ENCODE measurements at places on chromosomes 3 and 15.

GRCh38 chr3:69032737-69033136 lies 19.3 kb upstream of the EOGT start:
- no peak for DNase-seq

DNA sequence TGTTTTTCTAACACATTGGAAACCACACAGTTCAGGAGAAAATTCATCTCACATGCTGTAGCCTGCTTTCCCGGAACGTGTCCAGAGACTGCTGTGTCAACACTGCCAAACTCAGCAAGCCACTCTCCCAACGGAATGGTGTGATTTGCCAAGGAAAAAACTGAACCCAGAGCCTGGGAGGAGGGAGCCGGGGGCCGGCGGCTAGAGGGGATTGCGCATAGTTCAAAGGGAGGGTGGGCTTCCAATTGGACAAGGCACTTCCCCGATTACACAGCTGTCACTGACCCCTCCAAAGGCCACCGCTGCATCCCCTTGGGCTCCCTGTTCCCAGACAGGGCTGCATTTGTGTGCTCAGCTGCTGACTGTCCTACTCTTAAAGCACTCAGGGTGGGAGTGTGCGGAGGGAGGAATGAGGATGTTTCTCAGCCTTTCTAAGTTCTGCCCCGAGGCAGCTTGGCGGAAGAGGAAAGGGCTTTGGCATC lies 256.2 kb downstream of the ZNF621 start:
- DNase-seq: no peak

- DNase-seq: no peak
Observed at GRCh38 chr15:77004189-77004588, 9.3 kb downstream of the PSTPIP1 start.

DNA sequence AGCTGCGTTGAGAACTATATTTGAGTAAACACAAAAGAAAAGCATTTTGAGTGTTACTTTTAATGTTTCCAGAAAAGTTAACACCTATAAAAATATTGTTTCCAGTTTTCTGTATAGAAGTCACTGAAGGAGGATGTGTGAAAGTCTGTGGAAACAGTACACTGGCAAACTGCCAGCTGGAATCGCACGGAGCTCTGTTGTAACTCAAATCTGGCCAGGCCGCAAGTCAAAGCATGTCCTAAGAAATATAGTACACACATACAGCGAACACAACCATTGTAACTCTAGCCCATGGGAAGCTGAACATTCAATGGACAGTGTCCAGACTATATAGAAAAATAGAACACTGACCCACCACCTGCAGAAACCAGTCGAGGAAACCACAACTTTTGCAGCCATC lies 657.2 kb downstream of the FHIT start:
- no peak for DNase-seq

DNA sequence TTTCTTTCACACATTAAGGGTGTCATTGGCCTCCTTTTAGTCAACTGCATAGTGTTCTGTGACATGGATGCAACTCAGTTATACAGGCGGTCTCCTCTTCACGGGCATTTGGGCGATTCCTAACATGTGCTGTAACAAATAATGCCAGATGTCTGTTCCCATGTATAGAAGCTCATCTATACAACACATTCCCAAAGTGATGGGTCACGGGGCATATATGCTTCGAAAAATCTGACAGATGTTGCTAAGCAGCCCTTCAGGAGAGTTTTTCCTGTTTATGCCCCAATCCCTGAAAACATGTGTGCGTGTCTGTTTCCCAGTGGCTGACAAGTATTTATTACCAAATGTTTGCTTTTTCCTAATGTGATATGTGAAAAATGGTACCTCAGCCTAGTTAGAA lies 25.8 kb downstream of the LRRK1 start:
- DNase-seq: no peak

DNA sequence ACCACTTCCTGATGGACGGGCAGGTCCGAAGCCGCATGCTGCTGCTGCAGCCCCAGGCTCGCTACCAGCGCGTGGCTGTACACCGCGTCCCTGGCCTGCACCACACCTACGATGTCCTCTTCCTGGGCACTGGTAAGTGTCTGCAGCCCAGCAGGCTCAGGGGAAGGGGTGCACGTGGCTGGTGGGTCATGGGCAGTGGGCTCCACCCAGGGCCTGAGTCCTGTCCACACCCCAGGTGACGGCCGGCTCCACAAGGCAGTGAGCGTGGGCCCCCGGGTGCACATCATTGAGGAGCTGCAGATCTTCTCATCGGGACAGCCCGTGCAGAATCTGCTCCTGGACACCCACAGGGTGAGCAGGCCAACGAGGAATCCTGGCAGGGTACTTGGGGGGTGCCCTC lies 8.7 kb downstream of the CIB1 start:
- no peak for DNase-seq

- no peak for DNase-seq
Observed at GRCh38 chr15:93829115-93829870, 402.1 kb upstream of the MCTP2 start.

GRCh38 chr3:62771331-62772072 lies 103.7 kb downstream of the CADPS start:
- no peak for DNase-seq

DNA sequence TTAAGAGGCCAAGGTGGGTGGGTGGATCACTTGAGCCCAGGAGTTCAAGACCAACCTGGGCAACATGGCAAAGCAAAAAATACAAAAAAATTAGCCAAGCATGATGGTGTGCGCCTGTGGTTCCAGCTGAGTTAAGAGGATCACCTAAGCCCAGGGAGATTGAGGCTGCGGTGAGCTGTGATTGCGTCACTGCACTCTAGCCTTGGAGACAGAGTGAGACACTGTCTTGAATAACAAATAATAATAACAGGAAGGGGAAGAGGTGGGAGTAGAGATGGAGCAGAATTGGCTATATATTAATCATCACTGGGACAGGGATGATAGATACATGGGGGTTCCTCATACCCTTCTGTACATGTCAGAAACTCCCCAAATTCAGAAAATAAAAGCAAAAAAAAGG lies 23.8 kb upstream of the NMB start:
- no peak for DNase-seq

DNA sequence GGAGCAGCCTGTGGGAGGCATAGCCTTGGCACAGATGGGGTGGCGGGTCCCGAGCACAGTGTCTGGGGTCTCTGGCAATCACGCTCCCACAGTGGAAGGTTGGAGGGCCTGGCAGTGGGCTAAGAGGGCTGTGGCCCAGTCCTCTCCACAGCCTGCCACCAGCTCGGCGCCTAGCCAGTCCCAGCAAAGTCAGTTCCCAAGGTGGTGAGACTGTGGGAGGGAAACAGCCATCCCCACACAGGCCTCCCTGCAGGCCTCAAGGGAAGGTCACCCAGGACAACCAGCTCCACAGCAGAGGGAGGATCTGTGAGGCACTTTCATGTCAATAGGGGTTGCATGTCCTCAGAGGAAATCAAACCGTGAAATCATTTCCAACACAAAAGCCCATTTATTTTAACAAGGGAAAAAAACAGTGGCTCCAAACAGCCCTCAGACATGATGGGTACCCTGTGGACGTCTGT lies 27.6 kb upstream of the LIMD1 start:
- no peak for DNase-seq

DNA sequence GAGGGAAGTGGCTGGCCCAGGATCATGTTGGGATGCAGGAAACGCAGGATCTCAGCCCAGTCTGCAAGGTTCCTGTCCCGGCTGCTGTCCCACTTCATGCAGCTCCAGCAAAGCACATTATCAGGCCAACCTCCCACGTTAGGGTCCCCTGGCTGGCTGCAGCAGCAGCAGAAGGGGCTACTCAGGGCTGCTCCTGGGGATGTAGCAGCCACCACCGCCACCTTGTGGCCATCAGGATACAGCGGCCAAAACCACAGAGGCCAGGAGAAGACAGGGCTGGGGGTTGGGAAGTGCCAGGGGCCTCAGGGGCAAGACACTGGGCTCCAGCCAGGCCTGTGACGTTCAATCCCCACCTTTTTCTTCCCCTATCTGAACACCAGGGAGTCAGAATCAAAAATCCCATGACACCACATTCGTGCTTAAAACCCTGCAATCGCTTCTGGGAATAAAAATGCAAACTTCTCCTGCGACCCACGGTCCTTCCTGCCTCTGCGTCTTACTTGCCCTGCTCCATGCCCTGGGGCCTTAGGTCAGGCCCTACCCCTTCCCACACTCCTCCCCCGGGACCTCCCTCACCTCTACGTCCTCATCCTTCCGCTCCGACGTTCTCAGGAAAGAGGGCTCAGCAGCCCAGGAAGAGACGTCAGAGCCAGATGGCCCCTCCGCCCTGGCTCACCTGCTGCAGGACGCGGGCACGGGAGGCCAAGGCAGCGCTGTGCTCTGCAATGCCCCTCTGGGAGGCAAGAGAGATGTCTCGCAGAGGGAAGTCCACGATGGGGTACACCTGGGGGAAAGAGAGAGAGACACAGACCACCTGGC lies 21.5 kb downstream of the SSUH2 start:
- DNase-seq: no peak

Measured in NCI-H1105 (cell line).